Activated CD4-positive, alpha-beta T cell treated with anti-CD3 and anti-CD28 coated beads, Interleukin-2, amount 50 U/mL, for 24 hours (primary cell): ENCODE measurements at places on chromosomes 2 and 18.

DNA sequence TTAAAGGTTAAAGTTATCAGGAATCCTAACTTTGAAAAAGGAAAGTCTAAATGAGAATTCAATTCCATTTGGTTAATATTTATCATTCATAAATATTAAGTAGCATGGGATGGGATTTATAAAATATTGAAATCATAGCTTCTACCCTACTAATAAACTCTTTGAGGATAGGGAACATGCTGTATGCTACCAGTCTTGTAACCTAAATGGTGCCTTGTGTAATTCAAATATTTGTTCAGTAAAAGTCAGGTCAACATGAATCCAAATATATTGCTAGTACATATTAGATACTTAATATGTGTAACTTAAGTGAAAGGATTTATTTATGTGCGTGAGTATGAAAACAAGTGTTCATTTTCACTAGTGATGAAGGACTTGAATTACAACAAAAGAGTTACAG, 94.1 kb downstream of the CAMKMT start:
- no peak for DNase-seq

DNA sequence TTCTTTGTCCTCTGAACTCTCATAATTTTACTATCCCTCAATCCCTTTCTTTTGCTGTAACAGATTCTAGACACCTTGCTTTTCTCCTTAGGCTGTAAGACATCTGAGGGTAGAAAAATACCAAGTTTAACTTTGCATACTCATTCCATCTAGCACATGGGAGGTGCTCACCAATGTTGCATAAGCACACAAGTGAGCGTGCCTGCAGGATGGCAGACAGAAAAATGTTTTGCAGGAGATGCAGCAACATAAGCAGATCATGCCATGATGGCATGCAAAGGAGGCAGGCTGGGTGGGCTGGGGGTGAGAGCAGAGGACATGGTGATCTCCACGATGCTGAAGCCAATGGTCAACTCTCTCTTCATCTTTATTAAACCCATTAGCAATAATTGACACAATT, 24.1 kb downstream of the CYRIA start:
- DNase-seq, result no peak

DNA sequence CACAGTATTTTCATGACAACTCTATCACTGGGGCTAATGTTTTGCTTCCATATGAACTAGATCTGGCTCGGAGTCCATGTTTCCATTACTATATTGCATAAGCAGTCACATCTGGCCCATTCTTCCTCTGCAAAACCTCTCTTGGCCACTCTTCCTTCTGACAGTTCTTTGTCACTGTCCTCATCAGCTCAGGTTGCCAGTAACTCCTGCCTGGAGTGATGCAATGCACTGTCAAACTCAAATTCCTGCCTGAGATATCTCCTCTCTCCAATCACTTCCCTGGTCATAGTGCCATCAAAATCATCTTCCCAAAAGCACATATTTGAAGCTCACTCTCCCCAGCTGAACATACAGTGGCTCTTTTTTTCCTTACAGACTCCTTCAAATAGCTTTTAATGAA, 66.1 kb downstream of the COLEC12 start:
- no peak for DNase-seq

DNA sequence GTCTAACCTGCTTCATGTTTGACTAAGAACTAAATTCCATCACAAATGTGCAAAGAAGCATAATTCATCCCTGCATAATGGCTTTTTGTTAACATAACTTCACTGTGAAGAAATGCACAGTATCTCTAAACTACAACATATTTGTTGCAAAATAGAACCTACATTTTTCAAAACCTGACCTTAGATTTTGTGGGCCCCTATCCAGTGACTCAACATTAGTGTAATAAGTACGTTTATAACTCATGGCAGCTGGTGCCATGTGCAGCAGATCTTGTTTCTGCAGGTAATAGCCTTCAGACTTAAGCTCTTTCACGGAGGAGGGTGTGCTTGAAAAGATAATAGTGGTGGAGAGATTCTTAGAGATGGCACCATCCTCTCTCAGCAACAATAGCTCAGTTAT, 28.6 kb upstream of the VWC2L start:
- no peak for DNase-seq

DNA sequence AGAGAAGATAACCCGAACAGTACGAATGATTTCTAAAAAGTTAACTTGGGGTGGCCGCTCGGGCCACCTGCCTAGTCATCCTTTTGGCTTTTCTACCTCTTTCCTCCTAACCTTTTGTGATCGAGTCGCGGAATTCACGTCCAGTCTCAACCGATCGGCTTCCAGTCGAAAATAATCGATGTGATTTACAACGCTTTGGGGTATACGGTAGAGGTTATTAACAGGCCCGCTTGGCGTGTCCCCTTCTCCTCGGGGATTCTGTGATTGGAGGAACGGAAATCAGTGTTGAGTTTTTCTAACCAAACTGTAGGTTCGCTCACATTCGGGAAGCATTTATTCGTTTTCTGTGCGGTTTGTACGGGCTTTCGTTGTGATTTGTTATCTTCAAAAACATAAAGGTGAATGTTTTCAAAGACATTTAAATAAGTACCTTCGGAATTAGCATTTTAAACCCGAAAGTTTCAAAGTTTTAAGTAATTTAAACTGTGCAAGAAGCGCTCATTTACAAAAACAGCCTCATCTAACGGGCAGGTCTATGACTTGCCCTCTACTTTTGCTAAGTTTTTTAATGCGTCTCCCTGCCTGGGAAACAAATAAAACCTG, 588 bp upstream of the FOXI3 start:
- DNase-seq, result no peak

DNA sequence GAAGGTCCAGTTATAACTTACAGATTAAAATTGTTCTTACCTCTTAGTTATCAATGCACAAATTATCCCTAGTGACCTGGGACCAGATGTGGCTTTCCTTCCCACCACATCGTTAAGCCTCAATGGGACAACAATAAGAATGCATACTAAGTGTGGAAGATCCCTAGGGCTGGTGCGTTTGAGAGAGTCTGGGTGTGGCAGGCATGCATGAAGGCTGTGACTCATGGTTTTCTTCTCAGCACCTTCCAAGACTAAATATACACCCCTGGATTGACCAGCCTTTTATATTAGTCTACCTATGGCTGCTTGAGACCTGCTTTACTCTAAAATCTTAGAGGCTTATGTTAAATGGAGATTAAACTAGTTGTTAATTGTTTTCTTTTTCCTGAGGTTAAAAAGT, 261.7 kb upstream of the SLC14A2 start:
- DNase-seq, result no peak

GRCh38 chr2:127826047-127826446, 15.1 kb upstream of the WDR33 start:
- DNase-seq, result no peak

- DNase-seq, result no peak
These were observed 757.6 kb downstream of the NR4A2 start for GRCh38 chr2:155574941-155575340.

DNA sequence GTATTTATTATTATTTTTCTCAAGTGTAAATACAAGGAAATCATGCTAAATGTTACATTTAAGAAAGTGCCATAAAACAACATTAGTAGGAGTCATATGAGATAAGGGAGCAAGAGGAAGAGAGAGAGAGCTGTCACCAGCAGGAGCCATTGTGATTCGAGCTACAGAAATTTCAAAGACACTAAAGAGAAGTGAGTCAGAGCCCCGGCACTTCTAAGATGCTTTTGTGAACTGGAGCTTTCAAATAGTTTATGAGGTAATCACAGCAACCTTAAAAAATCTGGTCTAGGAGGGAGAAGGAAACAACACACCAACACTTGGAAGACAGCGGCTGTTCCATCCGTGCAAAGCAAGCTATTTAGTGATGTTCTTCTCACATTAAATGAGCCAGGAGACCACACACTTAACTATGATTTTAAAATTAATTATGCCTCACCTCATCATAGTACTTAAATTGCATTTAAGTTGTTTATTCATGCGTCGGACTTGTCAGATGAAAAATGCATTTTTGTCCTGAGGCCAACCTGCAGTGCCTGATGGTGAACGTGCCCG, 382.7 kb upstream of the SALL3 start:
- no peak for DNase-seq

GRCh38 chr2:39512434-39512935, 75.4 kb upstream of the MAP4K3 start:
- no peak for DNase-seq

DNA sequence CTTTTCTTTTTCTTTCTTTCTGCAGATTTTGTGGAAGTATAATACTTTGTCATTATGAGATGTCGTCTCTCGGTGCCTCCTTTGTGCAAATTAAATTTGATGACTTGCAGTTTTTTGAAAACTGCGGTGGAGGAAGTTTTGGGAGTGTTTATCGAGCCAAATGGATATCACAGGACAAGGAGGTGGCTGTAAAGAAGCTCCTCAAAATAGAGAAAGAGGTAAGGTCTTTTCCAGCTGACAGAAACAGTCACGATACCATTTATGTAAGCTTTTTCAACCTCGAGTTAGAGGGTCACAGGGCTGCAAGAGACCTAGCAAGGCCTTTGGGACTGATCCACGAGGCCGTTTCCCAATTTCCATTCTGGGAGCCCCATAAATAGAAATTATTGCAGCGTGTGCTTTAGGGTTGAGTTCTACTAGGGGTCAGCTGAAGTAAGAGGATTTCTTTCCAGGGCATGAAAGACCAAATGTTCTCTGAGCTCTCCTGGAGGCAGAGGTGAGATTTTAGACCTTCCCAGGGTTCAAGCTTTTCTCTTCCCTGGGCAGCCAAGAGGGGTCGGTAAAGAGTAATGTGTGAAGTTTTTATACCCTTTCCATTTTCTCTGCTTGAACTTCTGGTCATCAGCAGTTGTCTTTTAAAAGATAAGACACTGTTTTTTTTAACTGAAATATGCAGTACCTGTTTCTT, 15.5 kb downstream of the MAP3K20 start:
- DNase-seq, result no peak

GRCh38 chr18:6521803-6522418, 107.2 kb upstream of the L3MBTL4 start:
- DNase-seq, result no peak

DNA sequence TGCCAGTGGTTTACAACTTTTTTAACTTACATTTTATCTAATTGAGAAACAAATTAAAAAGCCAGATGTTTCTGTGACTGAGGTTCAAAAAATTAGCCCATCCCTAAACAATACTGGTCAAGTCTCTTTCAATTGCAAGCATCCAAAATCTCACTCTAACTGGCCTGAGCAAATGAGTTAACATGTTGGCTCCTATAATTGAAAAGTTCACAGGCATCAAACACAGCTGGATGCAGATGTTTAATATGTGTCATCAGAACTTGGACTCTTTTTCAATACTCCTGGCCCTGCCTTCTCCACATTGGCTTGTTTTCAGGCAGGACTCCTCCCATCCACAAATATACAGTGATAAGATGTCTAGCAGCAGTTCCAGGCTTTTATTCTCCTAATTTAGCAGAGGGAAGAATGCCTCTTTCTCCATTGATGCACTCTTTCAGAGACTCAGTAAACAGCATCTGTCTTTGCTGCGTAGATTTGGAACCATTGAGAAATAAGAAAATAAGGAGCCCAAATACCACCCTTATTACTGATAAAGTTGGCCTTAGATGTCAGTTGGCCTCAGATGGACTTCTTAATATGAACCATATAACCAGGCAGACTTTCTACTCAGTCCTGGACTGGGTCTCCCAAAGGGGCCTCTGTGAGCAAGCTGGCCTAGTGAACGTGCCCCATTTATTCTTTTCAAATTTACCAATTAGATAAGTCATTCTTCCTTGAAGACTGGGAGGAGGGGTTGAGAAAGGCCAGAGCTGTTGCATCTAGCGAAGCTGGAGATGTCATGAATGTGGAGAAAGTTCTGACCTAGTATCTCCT, 30.4 kb upstream of the FN1 start:
- no peak for DNase-seq

DNA sequence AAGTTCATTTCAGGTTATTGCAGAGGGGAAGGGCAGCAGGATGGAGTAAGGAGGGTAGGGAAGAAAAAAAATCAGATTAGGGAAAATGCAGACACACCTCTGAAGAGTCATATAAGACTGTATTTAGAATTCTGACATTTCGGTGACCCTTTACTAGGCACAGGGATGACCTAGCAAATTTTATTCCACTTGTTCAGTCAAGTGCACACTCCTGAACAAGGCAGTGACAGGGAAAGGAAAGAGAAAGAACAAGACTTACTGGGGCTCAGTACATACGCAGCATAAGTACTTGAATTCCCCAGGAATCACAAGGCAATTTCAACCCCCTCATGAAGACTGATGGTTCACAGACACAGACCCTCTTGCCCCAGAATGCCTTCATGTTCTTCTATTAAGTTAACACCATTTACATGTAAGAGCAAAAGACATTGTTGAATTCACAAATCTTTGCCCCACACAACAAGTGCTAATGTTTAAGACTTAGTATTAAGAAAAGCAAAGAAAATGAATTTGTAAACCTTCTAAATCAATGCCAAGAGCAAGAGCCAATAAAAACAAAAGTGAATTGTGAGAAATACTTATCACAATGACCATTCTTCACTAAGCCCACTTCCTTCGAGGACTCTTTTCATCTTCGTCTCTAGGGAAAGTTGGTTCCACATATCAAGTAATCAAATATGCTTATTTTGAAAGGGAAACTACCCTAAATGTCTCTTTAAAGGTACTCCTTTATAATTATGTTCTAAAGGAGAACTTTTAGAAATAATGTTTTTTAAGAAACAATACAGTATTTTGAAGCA, 47.0 kb downstream of the COBLL1 start:
- DNase-seq, result no peak

DNA sequence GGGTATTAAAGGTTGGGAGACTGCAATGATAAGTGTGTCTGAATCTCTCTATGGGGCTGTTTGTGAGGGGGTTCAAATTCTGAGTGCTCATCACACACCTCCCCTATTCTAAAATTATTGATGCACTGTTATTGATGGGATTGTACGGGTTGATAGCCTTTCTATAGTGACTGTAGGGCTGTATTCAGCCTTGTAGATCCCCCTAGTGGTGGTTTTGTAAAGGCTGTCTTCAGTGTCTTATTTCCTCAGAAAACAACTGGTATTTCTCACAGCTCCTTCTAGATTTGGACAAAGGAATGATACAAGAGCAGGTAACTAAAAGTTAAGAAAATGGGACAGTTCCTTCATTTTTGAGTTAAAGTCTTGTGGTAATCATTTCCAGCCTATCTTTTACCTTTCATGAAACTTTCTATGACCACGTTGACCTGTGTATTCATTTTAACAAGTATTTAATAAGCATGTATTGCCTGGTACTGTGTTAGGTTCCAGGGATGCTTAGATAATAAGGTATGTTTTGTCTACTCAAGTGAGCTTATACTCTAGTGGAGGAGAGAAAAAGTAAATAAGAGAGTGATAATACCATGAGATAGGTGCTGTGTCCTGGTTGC, 21.2 kb downstream of the SMAD4 start:
- no peak for DNase-seq

DNA sequence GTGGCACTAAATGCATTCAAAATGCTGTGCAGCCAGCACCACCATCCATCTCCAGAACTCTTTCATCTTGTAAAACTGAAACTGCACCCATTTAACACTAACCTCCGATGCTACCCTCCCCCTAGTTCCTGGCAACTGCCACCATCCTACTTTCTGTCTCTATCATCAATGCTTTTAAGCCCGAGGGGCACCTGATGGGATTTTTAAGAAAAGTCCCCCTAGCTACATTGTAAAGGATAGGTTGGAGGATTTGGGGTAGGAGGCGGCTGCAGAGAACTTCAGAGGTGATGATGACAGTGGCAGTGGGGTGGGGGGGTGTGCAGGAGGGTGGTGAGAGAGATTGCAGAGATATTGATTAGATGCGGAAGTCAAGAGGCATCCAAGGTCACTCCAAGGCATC, 10.8 kb upstream of the YWHAQ start:
- no peak for DNase-seq

GRCh38 chr2:118168615-118169014, 80.3 kb downstream of the INSIG2 start:
- no peak for DNase-seq
